ENCODE measurements at places on chromosomes 13 and 19.
A peak's percentile ranks its signal among the peaks of the same experiment; 100 is the strongest.

DNA sequence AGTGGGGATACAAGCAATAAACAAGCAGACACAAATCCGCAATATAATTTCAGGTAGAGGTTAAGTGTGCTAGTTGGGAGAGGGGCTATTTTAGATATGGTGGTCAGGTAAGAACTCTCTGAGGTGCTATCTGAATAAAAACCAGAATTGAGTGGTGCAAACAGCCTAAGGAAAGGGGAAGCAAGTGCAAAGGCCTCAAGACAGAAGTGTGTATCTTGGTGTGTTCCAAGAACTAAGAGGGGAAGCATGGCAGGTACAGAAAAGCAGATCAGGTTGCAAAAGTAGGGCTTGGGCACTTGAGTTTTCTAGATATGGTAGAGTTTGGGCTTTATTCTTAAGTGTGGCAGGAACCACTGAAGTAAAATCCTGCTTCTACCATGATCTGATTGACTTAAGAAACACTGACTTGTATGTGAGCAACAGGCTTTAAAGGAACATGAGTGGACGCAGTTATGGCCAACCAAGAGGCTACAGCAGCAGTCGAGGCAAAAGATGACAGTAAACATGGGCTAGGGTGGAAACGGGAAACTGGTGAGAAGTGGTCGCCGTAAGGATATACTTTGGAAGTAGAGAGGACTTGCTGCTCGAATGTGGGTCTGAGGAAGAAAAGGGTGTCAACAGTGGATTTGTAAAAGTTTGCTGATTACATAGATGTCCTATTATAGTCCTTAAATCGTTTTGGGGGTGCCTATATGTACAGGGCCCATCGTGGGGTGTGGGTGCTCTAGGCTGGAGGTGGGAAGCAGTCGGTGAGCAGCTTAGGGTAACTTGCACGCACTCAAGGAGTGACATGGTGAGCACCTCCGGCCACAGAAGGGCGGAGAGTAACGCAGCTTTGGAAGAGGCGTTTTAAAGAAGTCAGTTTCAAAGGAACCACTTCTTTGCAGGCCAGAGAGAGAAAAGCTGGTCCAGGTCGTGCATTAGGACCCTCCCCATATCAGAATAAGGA, 677 bp downstream of the TGDS start:
- no peak for DNase-seq

- DNase-seq, result no peak
These were observed 20.6 kb downstream of the FGF9 start for GRCh38 chr13:21691500-21691899.

DNA sequence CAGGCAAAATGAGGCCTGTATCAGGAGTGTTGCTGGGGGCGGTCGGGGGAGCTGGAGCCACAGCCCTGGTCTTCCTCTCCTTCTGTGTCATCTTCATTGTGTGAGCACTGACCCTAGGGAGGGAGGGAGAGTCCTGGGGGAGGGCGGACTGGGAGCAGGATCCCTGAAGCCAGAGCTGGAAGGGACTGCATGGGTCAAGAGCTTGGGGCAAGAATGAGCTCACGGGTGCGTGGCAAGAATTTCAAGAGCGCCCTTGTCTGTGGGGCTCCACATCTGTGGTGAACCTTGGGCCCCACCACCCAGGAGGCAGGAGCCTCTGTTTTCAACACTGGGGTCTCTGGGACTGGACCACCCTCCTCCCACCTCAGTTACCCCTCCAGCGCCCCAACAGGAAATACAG, 4.7 kb downstream of the SIGLEC7 start:
- DNase-seq, result no peak

- no peak for DNase-seq
These were observed 83.5 kb downstream of the PCDH9 start for GRCh38 chr13:67146523-67147130.

DNA sequence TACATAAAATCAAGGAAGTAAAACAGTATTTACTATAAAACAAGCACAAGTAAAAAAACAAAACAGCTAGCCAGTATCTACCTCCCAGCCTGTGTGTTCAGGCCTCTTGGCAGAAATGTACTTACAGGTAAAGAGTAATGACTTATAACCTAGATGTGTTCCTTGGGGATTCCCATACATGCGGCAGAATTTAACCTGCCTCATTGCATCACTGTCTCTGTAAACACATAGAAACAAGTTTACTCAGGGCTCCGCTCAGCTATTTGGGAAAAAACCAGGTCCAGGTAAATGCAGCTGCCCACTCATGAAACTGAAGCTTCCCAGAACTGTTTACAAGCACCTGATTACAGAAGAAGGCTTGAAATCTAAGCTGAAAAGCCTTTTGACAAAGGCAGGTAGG, 50.7 kb upstream of the SERP2 start:
- DNase-seq, result no peak

DNA sequence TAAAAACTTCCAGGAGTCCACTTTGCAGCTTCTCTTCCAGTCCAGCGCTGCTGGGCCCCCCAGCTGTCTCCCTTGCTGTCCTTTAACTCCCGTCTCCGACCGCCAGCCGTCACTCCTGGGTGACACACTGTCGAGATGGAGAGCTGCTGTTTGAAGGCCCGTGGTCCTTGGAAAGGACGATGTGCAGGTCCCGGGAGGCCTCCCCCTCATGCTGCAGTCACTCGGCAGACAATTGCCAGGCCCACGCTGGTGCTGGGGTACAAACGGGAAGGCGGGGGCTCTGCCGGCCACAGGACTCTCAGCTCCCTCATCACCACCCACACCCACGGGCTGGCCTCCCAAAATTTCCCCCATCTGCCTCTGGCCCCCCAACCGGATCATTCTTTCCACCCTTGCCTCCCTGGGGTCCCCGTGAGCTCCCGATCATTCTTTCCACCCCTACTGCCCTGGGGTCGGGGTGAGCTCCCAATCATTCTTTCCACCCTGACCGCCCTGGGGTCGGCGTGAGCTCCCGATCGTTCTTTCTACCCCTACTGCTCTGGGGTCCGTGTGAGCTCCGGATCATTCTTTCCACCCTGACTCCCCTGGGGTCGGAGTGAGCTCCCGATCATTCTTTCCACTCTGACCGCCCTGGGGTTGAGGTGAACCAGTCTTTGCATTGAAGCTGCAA, 16.0 kb upstream of the ZNF554 start:
- no peak for DNase-seq

- no peak for DNase-seq
These were observed 15.9 kb downstream of the CBY2 start for GRCh38 chr13:45718063-45718462.

DNA sequence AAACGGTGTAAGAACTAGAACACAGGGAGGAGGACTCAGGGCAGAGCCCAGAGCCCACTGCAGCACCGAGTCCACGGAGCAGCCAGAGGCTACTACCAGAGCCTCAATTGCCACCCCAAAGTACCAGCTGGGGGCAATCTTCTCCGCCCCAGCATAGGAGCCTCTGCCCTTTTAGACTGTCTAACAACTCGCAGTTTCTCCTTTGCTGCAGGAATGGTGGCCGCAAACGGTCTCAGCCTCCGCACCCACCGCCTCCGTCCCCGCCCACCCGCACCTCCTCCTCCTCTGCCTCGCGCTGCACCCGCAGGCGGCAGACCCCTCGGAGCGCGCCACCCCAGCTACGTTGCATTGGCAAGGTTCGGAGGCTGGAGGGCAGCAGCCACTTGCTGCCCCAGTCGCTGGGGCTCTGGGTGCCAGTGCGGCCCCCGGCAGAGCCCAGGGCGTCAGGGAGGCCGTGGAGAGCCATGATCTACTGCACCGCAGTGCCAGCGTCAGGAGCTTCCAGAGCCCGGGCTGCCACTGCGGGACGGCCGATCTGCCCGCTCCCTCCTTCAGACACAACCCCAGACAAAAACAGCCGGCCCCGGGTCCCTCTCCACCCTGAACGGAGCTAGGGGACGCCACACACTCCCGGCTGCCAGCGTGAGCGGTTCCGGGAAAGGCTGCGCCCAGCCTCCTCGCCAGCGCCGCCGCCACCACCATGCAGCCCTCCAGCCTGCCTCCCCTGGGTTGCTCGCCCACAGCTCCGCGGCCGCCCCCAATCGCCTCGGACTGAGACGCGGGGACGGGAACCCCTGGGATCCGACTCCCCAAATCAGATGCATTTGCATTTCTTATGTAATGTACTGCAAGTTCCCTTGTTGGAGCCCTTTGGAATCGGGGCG, 1.8 kb downstream of the FGF14 start:
- DNase-seq, result peak; percentile 25

DNA sequence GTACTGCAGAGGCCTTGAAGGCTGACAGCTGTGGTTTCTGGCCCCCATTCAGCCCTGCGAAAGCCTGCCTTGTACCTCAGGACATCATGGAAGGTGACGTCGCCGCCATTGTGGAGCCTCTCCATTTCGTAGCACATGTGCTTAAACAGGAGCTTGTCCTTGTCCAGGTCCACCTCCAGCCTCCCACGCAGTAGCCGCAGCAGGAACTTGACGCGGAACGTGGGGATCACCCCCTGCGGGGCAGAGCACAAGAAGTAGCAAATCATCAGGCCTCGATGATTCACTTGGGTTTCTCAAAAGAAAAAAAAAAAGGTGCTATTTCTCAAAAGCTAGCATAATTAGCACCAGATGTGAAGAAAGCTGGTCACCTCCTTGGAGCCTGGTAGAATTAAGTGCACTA, 351.0 kb downstream of the NALCN start:
- no peak for DNase-seq

- no peak for DNase-seq
These were observed 112.3 kb upstream of the ZNF507 start for GRCh38 chr19:32233091-32233490.

DNA sequence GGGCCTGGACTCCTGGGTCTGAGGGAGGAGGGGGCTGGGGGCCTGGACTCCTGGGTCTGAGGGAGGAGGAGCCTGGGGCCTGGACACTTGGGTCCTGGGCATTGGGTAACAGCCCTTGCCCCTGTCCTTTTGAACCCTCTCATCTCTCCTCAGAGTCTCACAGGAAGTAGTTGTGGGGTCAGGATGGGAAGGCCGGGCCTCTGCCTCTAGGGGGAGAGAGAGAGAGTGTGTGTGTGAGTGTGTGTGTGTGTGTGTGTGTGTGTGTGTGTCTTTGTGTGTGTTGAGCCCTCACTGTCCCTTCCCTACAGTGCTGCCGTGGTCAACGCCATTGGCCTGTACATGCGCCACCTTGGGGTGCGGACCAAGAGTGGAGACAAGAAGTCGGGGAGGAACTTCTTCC, 10.9 kb downstream of the ARHGEF1 start:
- no peak for DNase-seq

GRCh38 chr19:4693471-4694121, 23.5 kb upstream of the MYDGF start:
- DNase-seq, result no peak

- DNase-seq, result peak; percentile 62
These were observed 1.2 kb downstream of the MKNK2 start for GRCh38 chr19:2049741-2050348.

DNA sequence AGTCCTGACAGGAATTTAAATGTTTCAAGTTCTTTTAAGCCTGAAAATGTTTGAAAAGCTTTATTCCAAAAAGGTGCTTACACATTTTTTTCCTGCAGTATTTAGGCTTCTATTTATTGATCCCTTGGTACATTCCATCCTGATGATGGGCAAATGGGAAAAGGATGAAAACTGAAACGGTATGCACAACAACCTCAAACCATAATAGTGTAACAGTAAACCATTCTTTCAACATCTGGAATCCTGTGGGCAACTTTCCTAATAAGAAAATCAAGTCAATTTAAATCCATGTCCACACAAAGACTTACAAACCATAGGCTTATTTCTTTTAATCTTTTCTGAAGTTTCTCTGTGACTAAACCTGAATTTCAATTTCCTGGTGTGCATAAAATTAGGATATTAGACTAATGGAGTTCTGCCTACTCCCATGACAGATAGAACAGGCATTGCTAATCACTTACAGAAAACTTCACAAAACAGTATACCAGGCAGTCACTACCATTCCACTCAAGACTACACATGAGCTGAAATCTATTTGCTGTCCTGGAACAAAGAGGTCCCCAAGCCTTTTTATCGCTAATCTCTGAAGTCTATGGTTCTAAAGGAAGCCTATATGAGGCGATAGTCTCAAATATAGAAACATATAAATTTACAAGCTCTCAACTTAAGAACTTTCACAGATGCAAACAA, 103.3 kb downstream of the DLEU7 start:
- DNase-seq, result no peak

DNA sequence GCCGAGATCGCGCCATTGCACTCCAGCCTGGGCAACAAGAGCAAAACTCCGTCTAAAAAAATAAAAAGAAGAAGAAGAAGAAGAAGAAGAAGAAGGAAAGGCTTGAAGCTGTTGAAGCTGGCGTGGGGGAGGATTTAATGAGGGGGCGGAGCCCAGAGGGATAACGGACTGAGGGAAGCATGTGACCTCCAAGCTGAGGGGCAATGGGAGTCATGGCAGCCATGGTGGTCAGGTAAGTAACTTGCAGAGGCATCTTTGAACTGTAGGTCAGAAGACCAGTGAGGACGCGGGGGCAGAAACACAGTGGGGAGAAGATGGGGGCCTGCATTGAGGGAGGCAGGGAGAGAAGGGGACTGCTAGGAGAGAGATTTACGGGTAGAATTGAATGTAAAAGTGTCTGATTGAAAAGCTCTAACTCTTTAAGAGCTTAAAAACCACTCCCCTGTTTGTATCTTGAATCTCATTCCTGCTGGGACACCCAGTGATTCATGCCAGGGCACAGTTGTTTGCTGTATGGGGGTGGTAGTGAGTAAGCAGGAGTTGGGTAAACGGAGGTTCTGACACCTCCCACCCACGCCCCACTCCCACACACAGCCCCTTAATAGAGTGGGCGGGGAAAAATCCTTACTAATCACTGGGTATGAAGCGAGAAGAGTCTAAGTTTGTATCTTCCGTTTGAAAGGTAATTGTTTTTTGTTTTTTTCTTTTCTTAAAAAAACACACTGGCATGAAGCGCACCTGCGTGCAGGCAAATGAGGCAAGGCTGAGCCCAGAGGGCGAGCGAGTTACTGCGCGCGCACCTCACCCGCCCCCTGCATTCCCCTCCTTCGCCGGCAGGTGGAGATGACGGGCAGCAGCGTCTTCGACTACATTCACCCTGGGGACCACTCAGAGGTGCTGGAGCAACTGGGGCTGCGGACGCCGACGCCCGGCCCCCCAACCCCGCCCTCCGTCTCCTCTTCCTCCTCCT, 13.0 kb downstream of the TMEM160 start:
- peak; percentile 41 for DNase-seq

DNA sequence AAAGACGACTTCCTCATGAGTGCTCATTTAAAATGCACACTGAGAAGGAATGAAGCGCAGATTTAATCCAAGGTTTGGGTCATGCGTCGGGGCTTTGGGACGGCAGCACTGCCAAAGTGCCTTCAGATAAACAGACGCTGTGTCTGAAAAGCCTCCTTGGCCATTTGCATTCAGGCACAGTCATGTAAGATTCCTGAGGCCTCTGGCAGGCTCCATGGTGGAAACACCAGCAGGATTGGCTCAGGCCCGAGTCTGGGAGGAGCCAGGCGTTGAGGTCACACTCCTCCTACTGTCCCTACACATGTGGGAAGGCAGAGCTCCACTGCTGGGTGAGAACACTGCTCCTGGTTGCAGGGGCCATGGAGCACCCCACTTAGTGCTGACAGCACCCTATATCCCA, 113.3 kb upstream of the KL start:
- no peak for DNase-seq

- DNase-seq, result peak; percentile 30
These were observed 10.2 kb upstream of the JSRP1 start for GRCh38 chr19:2266183-2266993.

GRCh38 chr13:25291691-25292090, 4.4 kb upstream of the MTMR6 start:
- no peak for DNase-seq

Data from hypothalamus (tissue), 51 donors.